ENCODE measurements at places on chromosomes 6 and 20.

DNA sequence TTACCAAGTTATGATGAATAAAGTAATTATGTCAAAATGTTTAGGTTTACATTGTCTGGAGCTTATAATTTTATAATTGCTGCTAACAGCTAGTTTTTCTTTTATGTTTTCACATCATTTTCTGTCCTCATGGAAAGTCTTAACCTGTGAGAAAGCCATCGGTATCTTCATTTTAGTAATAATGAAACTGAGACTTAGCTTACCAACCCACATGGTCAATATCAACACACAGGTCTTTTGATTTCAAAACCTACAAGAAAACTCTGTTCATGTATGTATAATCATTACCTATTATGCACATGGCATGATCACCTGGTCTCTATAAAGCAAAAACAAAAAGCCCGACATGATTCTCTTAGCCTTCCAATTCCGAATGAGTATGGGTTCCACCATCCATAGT, 61.9 kb downstream of the KCNQ5 start:
- no peak for DNase-seq

DNA sequence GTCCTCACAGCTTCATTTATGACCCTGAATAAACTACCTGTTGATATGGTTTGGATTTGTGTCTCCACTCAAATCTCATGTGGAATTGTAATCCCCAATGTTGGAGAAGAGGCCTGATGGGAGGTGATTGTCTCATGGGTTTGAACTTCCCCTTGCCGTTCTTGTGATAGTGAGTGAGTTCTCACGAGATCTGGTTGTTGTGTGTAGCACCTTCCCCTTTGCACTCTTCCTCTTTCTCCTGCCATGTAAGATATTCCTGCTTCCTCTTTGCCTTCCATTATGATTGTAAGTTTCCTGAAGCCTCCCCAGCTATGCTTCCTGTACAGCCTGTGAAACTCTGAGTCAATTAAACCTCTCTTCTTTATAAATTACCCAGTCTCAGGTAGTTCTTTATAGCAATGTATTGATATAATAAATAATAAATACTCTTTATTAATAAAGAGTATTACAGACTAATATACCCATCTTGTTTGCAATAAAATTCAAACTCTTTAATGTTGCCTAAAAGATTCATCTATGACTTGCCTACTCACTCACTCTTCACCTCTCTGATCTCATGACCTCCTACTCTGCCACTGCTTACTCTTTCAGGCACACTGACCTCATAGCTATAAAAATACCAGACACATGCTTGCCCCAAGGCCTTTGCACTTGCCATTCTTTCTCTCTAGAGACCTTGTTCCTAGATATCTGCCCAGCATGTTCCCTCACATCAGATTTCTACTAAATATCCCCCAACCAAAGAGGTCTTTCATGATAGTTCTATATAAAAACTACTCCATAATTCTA, 256.4 kb upstream of the MARCKS start:
- no peak for DNase-seq

GRCh38 chr20:21240394-21240793, 62.7 kb upstream of the XRN2 start:
- no peak for DNase-seq

- DNase-seq: peak; percentile 6
These were observed 216.9 kb downstream of the GMDS start for GRCh38 chr6:2028457-2029038.

DNA sequence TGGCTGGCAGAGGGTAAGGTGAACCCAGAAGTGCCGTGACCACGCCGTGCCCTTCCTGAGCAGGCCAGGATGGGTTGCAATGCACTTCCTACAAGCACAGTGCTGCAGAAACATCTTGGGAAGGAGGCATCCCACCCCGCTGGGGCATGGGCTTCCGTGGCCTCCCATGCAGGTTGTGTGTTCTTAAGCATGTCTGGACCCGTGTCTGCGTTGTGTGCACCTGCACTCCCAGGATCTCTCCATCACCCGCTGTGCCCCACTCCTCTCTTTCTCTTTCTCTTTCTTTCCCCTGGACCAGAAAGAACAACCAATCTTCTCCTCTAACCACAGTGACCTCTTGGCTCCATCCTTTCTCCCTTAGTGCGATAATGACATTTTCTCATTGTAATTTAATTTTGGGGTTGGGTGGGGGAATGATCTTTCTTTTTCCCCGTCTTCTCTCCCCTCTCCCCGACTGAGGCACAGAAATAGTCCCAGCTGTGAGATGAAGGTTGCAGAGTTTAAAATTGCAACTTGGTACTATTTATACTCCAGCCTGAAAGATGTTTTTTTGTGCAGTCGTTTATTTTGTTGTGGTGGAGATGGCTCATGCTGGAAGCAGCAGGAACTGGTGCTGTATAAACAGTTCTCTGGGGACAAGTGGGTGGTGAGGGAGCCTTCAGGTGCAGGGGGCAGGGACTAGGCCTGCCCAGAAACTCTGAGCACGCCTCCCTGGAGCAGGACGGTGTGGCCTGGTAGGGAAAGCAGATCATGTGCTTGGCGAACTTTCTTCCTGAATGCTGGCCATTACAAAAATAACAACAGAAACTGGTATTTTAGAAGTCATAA, 20.5 kb downstream of the BCAS4 start:
- DNase-seq: no peak

GRCh38 chr6:122264557-122264956, 134.9 kb upstream of the HSF2 start:
- no peak for DNase-seq

Data from hematopoietic multipotent progenitor cell treated with erythropoietin and hydrocortisone succinate and interleukin-3 and kit ligand, for 8 days (in vitro differentiated cells).